ENCODE measurements at places on chromosomes 7 and 10. TPM values are rescaled to one million over a fixed set of nuclear protein-coding genes. Genes with fewer than 3 reads are reported as not detected.
A peak's percentile ranks its signal among the peaks of the same experiment; 100 is the strongest.

DNA sequence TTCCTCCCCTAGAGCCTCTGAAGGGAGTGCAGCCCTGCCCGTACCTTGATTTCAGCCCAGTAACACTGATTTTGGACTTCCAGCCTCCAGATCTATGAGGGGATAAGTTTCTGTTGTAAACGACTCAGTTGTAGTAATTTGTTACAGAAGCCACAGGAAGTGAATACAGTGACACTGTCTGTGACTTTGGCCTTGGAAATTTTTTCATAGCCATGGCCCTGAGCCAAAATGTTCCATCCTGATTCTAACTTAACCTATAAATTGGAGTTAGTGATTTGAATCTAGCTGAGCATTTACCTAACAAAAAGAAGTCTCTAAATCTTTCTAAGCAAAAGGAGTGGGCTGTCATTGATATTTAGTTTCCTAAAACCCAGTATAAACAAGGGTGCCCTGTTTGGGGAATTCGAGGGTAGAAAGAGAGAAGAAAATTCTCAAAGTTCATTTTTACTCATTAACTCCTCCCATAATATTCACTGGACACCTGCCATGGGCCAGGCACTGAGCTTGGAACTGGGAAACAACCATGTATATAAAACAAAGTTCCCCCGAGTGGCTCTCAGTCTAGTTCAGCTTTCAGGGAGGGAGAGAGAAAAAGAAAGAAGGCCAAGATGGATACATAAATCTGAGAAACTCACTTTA, 162.3 kb downstream of the SKIDA1 start:
- no peak for DNase-seq

GRCh38 chr10:102116656-102117055, 3.5 kb downstream of the LDB1 start:
- DNase-seq, result no peak

DNA sequence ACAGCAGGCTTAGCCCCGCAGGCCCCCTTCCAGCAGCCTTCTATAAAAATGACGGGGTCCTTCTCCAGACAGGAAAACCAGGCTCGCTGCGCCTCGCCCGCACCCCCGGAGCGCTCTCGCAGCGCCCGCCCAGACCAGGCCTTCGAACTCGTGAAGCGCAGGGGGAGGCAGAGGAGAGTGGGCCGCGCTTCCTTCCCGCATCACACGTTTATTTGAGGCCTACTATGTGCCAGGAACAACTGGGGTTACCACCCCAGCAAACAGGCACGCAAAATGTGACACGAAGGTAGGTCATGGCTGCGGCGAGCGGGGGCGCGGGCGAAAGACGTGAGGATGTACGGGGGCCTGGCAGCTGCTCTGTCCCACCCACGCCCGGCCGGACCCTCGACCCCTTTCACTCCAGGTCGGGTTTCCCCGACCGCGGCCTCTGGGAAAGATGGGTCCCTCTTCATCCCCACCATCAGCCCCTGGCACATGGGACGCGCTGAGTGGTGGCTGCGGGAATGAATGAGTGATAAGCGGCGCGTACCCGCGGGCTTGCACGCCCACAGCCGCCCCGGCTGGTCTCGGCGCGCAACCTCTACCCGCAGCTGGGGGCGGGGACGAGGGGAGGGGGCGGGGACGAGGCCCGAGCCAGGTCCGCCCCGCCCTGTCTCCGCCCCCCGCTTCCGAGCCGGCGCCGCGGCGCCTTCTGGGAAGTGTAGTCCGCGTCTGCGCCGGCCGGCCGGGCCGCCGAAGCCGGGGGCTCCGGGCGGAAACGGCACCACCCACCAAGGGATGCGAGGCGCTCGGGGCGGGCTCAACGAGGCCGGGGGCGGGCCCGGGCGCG, 59.1 kb downstream of the ZNF467 start:
- DNase-seq, result peak; percentile 77

DNA sequence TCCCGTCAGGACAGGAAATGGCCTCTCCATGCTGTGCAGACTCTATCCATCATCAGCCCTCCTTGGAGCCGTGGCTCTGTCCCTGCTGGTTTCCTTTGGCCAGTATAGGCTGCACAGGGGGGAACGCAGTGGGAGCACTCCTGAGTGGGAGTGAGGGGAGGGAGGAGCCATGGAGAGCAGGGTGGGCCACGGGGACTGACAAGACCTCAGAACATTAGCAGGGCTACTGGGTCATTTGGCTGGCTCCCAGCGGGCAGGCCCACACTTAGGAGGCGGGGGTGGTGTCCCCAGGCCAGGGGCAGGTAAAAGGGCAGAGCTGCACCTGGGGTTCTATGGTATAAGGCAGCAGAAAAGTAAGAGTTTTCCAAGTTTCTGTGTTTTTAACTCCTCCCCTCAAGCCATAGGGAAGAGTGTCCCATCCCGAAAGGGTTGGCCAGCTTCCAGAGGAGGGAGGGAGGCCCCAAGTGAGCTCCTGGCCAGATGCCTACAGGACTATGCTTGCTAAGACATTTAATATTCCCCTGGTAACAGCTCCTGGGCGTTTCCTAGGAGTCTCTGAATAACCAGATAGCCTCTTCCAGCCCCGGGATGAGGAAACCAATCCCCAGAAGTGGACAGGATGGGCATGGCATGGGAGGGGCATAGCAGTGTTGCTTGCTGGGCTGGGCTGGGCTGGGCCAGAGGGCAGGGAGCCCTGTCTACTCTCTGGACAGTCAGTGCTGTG, 5.5 kb upstream of the OPN4 start:
- DNase-seq, result peak; percentile 96

- DNase-seq, result no peak
Observed at GRCh38 chr10:125840955-125841354, 17.6 kb downstream of the BCCIP start.

- no peak for DNase-seq
Observed at GRCh38 chr7:40923626-40924025, 779.3 kb downstream of the INHBA start.

DNA sequence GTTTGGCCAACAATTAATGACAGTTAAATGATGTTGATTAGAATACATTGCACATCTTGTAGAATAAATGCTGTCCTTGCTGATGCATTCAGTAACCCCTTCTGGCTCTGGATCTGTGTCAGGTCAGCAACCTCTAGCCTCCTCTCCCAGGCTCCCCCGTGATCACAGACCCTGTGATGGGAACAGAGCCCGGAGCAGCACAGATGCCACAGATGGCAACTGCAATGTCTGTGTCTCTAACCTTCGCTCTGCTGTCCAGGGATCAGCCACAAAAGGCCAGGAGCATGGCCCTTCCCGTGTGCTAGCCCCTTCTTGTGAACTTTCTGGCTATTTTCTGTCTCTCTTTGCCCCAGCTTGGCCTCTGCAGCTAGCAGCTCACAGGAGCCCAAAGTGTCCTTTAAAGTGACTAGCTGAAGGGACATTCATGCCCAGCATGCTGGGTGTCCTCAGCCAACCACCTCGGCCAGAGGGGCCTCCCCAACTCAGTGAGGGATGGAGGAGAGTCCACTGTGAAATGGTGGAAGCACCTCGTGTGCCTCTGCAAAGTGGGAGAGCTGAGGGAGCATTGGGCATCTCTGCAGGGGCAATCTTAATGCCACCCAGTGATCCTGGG, 167.0 kb upstream of the TCERG1L start:
- no peak for DNase-seq

GRCh38 chr10:89738551-89739209, 37.3 kb downstream of the KIF20B start:
- no peak for DNase-seq

DNA sequence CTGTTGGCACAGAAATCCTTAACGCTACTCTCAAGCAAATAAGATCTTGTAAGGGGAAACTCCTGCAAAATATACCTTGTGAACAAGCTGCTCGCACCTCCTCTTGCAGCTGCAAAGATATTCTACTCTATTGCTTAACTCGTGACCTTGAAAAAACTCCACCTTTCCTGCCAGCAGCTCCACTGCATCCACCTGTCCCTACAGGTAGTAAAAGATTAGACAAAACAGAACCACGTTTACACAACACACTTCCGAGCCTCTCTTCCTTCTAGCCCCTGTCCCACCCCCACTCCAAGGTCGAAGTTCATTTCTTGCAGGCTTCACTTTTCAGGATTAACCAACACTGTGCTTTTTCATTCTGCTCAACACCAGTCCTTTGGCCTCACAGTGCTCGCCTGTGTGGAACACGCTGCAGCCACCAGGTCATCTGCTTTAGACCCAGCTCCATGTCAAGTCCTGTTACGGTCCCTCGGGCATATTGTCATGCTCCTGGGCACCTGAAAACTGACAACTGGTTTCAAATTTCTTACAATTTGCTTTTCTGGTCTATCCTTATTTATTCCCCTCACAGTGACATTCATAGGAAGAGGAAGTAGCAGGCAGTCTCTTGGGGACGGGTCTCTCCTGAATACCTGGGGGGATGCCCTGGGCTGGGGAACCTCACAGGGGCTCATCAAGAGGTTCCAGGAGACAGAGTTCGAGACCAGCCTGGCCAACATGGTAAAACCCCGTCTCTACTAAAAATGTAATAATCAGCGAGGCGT, 165.8 kb upstream of the KLF14 start:
- DNase-seq, result no peak

- no peak for DNase-seq
Observed at GRCh38 chr10:3516234-3516922, 268.6 kb downstream of the KLF6 start.

DNA sequence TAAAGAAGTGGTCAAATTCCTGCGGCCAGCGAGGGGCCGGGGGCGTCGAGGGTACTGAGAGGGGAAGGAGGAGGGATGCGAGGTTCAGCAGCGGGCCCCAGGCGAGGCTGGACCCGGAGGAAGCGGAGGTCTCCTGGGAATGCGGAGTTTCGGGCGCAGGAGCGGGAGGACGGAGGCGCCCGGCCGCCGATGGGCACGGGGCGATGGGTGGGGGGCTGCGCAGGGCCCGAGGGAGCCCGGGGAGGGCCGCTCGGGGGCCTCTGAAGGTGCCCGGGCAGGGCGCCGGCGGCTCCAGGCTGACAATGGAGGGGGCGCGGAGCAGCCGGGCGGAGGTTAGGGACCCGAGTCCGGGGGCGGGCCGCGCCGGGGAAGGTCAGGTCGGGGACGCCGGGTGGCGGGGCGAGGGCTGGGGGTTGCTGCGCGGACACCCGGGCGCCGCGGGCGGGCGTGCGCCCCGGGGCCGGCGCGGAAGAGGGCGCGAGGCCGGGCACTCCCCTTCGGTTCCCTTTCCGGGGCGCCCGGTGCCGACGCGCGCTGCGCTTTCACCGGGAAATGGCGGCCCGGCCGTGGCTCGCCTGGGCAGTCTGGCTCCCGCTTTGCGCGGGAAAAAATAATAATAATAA, 683 bp downstream of the MACROH2A2 start:
- peak; percentile 38 for DNase-seq

DNA sequence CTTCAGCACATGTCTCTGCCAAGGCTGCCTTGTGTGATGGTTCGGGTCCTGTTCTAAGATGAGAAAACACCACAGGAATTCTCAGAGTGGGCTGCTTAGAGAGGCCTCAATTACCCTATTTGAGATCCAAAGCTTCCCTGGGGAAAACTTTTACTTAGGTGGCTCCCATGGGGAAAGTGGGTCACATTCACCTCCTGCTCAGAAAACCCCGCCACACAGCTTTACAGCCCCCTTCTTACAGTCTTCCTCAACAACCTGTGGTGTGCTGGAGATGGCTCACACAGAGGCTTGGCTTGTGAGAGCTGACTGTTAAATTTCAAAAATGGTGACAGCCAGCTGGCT, 36.6 kb upstream of the KCNIP2 start:
- no peak for DNase-seq

GRCh38 chr10:97511711-97512440, 13.2 kb downstream of the UBTD1 start:
- no peak for DNase-seq

DNA sequence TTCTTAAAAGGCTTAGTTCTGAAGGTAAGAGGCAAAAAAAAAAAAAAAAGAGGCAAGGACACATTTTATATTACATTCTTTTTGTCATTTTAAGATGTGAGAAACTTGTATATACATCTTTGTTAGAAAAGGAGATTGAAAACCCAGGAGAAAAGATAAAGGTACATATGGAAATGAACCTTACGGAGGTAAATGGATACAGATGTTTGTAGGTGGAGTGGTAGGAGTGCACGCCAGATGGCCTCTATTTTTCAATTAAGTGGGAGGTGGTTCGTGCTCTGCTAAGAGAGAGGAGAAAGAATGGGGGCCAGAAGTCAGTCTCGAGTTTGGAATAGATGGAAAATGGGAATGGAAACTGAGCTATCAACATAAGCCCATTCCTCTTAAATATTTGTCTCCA, 622.5 kb upstream of the GHITM start:
- DNase-seq, result no peak

DNA sequence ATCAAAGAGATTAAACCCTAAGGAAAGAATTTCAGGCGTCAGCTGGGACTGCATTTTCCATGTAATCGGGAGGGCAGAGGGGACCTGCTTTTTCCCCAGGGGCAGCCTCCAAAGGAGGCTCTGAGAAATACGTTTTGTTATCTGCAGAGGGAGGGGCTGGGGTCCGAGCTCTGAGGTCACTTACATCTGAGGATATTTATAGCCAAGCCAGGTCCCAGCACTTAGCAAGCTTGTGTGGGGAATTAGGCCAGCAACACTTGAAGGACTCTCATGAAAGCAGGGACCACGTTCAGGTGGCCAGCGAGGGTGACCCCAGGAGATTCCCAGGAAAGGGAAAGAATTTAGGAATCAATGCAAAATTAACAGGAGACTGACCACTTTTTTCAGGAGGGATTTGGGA, 20.6 kb upstream of the GDI2 start:
- DNase-seq, result no peak

DNA sequence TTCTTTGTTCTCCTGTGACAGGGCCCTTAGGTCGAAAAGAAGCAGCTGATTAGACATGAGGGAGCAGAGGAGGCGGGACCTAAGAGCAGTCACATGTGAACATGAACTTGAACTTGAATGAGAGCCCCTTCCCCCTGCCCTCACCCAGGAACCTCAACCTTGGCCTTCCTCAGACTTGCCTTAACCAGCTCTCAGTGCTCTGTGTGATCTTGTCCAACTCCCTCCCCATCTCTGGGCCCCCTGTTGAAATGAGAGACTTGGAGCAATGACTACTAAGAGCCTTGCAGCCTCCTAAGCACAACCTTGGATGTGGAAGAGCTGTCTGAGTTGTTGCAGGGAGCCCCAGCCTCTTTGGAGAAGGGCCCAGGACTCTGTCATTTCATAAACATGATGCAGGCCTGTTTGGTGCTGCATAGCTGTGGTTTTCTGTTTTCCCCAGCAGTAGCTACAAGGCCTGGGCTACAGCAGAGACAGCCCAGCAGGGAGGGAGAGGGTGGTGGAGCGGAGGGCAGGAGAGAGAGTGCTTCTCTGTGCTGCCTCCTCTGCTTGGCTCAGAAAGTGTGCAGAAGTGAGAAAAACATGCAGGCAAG, 123.9 kb upstream of the ZMIZ1 start:
- DNase-seq, result peak; percentile 93

GRCh38 chr7:124497176-124497575, 268.4 kb downstream of the GPR37 start:
- no peak for DNase-seq

- DNase-seq, result no peak
Observed at GRCh38 chr10:123442901-123443300, 223.3 kb upstream of the GPR26 start.

GRCh38 chr10:31774299-31774900, 154.2 kb downstream of the ARHGAP12 start:
- no peak for DNase-seq

GRCh38 chr10:34789966-34790506, 25.1 kb downstream of the PARD3 start:
- no peak for DNase-seq

- DNase-seq, result no peak
Observed at GRCh38 chr10:70480239-70480861, 1.8 kb downstream of the PALD1 start.

GRCh38 chr7:18177815-18178660, 150.4 kb upstream of the PRPS1L1 start:
- DNase-seq, result peak; percentile 13

Gene GHITM
- 181 TPM for total RNA-seq

Gene BUD31
- total RNA-seq, result 69.0 TPM

Gene UFSP1
- total RNA-seq, result 6.8 TPM

Gene SEM1
- total RNA-seq, result 33.8 TPM

Gene GNGT1
- not detected for total RNA-seq

Gene C1QL3
- total RNA-seq, result not detected

Gene ARMC3
- total RNA-seq, result not detected

Gene FBXO24
- 1.0 TPM for total RNA-seq
